CD4-positive, alpha-beta T cell (primary cell): ENCODE measurements at places on chromosomes 1 and 21. TPM values are rescaled to one million over a fixed set of nuclear protein-coding genes. Genes with fewer than 3 reads are reported as not detected.

The RAB25 gene
- total RNA-seq = 1.3 TPM

The SLC44A5 gene
- total RNA-seq = not detected

The LCE6A gene
- total RNA-seq = not detected

The CYP4A11 gene
- not detected for total RNA-seq

The GNG12 gene
- total RNA-seq = not detected

The NTNG1 gene
- not detected for total RNA-seq

The NECTIN4 gene
- total RNA-seq = 0.22 TPM

The NSUN4 gene
- 34.9 TPM for total RNA-seq

The ZNF670 gene
- 0.28 TPM for total RNA-seq
